ENCODE measurements at places on chromosomes 12 and 14.
A peak's percentile ranks its signal among the peaks of the same experiment; 100 is the strongest.

- DNase-seq, result no peak
These were observed 18.2 kb upstream of the CERS5 start for GRCh38 chr12:50185301-50185895.

DNA sequence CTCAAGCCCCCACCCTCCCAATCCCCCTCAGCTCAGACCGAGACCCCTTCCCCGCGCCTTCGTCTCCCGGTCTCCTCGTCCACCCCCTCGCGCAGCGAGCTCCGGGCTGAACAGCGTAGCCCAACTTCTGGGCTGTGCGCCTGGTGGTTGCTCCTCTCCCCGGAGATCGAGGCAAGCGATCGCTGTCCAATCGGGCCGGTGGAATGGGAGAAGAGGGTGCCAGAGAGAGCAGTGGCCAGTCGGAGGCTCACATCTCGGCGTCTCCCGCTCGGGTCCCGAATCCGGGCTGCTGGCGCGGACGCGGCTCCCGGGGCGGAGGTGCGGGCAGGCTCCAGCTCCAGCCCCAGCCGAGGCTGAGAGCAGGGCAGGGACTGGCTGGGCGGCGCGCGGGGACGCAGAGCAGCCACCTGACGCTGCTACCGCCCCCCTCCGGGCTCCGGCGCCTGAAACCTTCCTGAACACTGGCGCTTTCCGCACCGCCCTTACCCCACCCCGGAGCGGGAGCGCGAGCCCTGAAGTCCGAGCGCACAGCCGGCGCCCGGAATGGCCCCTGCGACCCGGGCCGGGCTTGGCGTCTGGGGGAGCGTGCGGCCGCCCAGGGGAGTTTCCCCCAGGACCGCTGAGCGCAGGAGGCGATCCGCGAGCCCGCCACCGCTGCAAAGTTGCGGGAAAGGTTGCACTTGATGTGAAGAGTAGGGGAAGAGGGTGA is 508 bp upstream of the KCNH5 start:
- DNase-seq, result peak; percentile 85

DNA sequence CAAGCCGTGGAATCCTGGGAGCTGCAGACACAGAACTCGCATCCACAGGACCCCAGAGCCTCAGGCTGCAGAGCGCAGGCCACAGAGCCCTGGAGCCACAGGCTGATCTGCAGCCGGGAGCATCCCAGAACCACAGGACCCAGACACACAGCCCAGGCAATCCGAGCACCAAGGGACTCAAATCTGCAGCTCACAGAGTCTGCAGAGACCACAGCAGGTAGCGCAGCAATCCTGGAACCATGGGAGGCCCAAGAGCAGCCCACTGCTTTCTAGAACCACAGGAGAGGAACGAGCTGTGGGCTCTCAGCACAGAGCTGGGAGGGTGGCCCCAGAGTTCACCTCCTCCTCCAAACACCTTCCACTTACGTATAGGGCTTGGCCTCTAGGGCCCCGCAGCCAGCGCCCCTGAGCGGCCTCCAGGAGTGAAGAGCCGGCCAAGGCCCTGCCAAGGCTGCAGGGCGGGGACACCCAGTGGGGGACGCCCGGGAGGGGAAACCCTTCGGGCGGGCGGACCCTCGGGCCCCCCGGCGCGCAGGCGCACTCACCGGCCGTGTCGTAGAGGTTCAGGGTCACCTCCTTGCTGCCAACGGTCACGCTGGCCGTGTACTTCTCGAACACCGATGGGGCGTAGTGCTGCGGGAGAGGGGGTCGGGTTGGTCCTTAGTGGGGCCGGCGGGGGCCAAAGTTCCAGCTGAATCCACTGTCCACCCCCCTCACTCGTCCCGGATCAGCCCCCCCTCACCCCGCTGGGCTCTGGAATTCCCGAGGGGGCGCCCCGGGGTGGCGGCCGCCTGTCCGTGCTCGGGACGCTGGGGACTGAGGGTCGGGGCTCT is 665 bp downstream of the RHOF start:
- no peak for DNase-seq

DNA sequence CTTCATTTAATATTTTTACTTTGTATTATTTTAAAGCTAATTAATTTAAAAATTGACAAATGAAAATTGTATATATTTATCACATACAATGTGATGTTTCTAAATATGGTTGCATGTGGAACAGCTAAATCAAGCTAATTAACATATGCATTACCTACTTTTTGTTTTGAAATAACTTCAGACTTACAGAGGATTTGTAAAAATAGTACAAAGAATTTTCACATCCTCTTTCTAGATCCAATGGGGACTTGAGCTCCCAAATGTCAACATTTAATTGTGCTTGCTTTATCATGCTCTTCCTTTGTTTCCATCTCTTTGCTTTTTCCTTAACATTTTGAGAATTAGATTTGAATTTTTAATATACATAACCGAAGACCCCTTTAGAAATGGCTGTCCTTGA is 6.6 kb downstream of the DCD start:
- no peak for DNase-seq

GRCh38 chr14:92325835-92326234 is 2.9 kb downstream of the SLC24A4 start:
- DNase-seq, result peak; percentile 7

GRCh38 chr12:70784042-70784668 is 136.4 kb downstream of the PTPRR start:
- DNase-seq, result no peak

DNA sequence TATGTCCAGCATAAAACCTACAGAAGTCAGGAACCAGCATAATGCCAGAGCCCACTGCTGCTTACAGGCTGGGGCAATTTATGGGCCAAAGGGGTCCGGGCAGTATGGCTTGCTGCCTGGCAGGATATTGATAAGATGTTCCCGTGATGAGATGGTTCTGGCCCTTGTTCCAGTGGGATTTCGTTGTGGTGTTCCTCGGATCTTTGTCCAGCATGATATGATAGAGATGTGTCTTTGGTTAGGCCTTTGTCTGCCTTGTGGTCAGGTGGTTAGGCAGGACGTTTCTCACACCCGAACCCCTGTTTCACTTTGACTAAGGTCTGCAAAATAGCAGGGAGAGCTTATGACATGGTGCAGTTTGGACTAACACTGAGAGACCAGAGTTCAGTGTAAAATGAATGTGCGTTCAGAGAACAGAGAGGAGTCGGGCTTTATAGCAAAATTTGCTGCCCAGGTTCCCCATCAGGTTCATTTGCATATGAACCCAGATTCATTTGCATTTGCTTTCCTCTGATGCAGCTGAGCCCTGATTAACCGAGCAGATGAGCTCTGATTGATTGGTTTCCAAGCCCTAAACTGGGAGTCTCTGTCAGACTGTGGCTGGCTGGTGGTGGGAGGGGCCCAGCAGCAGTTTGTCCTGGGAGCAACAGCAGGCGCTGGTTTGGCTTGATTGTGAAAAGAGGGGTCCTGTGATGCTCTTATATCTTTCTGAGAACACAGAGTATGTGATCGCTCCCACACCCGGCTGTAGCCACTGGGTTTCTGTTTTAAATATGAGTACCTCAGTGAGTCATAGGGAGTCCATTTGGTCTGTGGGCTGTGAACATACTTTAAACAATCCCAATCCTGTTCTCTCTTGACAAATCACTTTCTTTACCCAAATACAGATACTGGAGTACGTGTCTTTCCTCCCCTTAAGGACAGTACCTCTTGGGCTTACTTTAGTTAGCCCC is 156.3 kb upstream of the PZP start:
- no peak for DNase-seq

GRCh38 chr12:50297027-50297426 is 13.7 kb upstream of the LIMA1 start:
- DNase-seq, result no peak

DNA sequence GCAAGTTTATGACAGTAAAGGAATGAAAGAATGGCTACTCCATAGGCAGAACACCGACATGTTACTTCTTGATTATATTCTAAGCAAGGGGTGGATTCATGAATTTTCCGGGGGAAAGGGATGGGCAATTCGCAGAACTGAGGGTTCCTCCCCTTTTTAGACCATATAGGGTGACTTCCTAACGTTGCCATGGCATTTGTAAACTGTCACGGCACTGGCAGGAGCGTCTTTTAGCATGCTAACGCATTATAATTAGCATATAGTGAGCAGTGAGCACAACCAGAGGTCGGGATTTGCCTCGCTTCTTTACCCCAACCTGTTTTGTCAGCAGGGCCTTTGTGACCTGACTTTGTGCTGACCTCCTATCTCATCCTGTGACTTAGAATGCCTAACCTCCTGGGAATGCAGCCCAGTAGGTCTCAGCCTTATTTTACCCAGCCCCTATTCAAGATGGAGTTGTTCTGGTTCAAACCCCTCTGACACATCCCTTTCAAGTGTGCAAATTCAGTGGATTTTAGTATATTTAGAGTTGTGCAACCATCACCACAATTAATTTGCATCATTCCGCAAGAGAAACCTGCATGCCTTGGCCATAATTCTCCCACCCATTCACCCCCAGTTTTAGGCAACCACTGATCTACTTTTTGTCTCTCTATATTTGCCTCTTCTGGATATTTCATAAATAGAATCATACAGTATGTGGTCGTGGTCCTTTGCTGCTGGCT is 27.4 kb downstream of the PALS1 start:
- peak; percentile 14 for DNase-seq

- no peak for DNase-seq
These were observed 16.4 kb upstream of the BCL7A start for GRCh38 chr12:122005252-122005776.

DNA sequence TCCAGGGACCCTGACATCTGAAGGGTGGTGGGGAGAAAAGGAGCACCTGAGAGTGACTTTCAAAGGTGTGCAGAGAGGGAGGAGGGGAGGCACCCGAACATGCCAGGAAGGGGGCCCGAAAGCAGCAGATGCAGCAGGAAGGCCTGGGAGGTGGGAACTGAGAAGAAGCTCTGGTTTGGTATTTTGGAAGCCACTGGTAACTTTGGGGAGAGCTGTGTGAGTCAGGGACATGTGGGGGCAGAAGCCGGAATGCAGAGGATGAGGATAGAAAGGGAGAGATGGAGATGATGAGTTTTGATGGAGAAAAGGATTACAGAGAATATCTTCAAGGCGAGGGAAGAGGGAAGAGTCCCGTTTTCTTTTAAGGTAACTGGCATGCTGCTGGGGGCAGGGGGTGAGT is 50.1 kb downstream of the NRXN3 start:
- DNase-seq, result no peak

DNA sequence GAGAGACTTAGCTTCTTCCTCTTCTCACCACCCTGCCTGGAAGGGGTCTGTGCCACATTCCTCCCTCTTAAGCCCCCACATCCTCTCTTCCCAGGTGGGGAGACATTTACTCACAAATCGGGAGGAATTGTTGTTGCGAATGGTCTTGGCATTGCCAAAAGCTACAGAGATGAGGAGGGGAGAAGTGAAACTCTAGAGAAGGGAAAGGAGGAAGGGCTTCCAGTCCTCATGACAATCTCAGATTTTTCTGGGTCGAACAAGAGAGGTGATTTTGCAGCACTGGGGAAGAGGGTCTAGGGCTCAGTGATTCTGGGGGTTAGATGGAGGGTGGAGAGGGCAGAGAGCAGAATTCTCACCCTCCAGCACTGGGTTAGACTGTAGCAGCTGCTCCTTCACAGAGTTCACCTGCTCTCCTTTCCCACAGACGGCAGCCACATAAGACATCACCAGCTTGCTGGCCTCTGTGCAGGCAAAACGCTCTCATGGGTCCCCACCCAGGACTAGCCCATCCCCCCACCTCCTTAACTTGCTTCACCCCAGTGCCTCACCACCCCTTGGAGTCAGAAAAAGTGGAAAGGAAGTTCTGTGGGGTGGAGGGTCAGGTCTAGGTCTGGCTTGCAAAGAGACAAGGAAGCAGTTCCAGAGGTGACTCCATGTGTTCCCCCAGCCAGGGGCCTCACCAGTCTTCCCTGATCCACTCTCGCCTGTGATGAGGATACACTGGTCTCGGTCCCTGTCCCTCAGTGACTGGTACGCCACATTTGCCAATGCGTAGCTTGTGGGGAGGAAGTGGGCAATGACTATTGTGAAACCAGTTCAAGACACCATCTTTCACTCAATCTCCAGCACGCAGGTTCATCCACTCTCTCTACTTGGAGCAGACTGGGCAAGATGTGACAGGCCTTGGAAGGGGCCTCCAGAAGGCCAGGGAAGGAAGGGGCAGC is 2.7 kb downstream of the MYO1A start:
- no peak for DNase-seq

DNA sequence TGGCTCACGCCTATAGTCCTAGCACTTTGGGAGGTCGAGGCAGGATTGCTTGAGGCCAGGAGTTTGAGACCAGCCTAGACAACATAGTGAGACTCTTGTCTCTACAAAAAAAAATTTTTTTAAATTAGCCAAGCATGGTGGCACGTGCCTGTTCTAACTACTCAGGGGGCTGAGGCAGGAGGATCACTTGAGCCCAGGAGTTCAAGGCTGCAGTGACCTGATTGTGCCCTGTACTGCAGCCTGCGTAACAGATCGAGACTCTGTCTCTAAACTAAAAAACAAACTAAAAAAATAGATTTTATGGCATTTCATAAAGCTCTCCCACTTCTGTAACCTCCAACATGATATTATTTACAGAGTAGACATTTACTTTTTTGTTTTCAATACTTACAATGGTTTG is 29.6 kb downstream of the PNMA1 start:
- DNase-seq, result no peak

DNA sequence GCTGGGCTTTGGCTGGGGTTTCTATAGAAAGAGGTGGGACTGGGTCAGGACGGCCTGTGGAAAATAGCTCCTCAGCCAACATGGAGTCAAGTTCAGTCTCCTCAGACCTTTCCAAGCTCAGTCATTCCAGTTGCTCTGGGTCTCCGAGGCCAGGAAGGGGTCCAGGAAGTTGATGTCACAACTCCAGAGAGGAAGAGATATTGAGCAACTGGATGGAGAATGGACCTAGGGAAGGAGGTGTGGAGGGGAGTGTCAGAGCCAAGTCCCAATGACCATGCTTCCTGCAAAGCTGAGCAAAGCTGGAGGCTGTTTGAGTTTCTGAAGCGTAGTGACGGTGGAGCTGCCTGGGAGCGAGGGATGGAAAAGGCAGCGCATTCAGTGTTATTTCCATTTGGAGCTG is 86.1 kb downstream of the SLC24A4 start:
- DNase-seq, result peak; percentile 71

GRCh38 chr14:23930742-23931141 is 22.8 kb upstream of the DHRS4 start:
- DNase-seq, result no peak

DNA sequence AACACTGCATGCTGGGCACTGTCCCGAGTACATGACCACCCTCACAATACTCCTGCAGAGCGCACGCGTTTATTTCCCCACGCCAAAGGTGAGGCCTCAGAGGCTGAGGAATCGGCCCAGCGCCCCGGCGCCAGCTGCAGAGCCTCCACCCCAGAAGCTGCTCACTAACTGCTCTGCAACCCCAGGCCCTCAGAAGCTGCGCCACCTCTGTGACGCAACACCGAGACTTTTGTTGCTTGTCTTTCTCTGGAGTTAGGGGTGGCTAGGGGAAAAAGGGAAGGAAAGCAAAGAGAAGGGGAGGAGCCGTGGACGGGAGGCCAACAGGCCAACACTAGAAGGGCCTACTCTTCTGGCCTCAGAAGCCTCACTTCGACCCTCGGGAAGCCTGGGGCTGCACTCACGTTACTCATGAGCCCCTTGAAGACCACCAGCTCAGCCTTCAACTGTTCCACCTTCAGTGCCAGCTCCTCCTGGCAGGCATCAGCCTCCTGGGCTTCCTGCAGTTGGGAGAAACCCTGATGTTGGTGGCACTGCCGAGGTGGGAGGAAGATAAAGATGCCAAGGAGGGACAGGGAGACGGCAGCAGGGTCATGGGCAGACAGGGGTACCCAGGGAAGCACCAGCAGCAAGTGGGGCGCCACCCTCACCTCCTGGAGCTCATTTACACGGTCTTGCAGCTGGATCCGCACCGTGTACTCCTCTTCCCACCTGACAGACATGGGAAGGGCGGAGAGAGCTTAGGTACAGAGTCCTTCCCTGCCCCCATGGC is 5.4 kb downstream of the IFFO1 start:
- DNase-seq, result no peak

Data from NCI-H69 (cell line).